NCI-H2227 treated with DMSO at 0.1 percent for 48 hours (cell line): ENCODE measurements at places on chromosomes 2 and 18.

GRCh38 chr2:159077869-159078268 is 109.4 kb downstream of the TANC1 start:
- no peak for DNase-seq

- no peak for DNase-seq
Measured at GRCh38 chr18:49228187-49228586, 232.3 kb downstream of the DYM start.

GRCh38 chr2:204110338-204110741 is 173.8 kb downstream of the ICOS start:
- peak; percentile 84 for DNase-seq

- no peak for DNase-seq
Measured at GRCh38 chr2:1811258-1811970, 67.1 kb upstream of the PXDN start.

- no peak for DNase-seq
Measured at GRCh38 chr2:160380611-160381010, 113.0 kb downstream of the RBMS1 start.

GRCh38 chr2:241857041-241857541 is 1.6 kb downstream of the PDCD1 start:
- DNase-seq: no peak

DNA sequence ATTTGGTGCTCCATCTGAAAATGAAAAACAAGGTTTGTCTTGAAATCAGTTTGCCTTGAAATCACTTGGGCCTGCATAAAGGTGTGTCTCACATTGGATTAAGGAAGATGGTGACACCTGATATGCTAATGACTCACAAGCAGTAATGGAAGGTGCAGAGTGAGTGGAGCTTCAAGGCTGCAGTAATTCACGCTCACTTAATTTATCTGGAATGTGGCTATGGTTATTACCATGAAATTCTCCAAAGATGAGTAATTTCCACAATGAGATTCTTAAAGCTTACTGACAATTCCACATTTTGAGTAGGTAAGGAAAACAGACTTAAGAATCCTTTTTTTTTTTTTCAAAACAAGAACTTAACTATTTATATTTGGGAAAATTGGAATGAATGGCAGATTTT is 156.8 kb downstream of the PAX3 start:
- DNase-seq: no peak

- DNase-seq: no peak
Measured at GRCh38 chr2:189261431-189261841, 81.9 kb upstream of the COL5A2 start.
